ENCODE measurements at places on chromosomes 4 and X.

GRCh38 chr4:28211676-28212470 is 1351.2 kb downstream of the STIM2 start:
- no peak for DNase-seq

DNA sequence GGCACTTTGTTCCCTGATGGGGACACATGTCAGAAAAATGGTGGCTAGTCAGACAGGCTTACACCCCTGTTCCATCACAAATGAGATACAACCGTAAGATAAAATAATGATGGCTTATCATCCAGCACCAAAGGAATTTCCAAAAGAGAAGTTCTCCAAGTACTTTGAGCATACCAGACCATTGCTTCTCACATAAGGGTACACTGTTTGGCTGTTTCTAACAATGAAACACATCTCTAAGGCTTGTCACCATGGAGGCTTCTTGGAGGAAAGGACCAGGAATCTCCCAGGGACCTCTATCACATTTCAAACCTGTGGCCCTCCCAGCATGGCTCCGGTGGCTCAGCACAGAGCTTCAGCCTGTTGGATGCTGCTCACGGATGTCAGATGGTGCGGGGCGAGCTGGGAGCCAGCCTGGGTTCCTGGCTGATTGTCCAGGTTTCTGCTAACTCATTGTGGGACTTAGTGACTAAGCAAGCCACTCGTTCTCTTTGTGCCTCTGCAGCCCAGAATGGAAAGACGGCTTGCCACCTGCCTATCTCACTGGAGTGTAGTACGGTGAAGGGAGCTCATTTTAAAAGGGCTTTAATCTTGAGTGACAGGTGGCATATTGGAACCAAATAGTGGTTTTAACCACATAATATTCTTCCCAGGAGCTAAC is 54.5 kb downstream of the FHDC1 start:
- no peak for DNase-seq

GRCh38 chr4:152586668-152587067 is 50.8 kb upstream of the FBXW7 start:
- DNase-seq, result no peak

- no peak for DNase-seq
Measured at GRCh38 chr4:77201857-77202256, 44.9 kb downstream of the CCNG2 start.

DNA sequence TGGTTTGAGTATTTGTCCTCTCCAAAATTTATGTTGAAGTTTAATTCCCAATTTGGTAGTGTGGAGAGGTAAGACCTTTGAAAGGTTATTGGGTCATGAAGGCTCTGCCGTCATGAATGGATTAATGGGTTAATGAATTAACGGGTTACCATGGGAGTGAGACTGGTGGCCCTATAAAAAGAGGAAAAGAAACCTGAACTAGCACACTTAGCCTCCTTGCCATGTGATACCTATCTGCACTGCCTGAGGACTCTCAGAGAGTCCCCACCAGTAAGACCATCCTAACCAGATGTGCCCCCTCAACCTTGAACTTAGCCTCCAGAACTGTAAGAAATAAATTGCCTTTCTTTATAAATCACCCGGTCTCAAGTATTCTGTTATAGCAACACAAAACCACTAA is 39.3 kb downstream of the PAGE1 start:
- DNase-seq, result no peak

- no peak for DNase-seq
Measured at GRCh38 chr4:138728566-138728965, 287.0 kb upstream of the NOCT start.

DNA sequence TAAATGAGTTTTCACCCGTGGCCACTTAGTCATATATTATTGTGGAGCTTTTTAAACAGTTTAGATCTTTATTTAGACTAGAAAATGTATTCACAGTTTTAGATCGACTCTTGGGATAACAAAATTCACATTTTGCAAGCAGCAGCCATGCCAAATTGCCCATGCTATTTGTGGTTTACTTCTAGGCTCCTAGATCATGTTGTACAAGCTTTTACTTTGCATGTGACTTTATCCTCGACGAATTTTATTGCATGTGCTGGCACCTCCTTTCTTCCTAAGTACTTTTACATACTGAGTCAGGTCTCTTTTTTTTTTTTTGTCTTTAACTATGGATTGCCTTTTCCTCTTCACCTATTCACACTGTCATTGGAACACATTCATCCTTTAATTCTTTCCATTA is 23.2 kb downstream of the BBS12 start:
- no peak for DNase-seq

GRCh38 chrX:106177106-106177981 is 9.2 kb downstream of the PWWP3B start:
- peak; percentile 86 for DNase-seq

GRCh38 chrX:132118358-132118757 is 9.5 kb downstream of the FRMD7 start:
- peak; percentile 56 for DNase-seq

DNA sequence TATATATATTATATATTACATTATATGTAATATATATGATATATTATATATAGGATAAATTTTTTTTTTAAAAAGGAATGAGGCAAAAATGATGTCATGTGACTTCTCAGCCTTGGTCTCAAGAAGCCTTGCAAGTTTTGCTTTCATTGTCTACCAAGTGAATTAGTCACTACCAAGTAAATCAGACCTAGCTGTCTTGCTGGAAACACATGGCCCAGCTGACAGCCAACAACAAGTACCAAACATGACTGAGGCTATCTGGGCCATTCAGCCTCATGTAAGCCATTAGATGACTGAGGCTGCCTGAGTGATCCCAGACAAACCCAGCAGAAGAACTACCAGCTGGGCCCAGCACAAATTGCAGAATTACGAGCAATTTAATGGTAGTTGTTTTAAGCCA is 44.9 kb downstream of the HAND2 start:
- DNase-seq, result no peak

DNA sequence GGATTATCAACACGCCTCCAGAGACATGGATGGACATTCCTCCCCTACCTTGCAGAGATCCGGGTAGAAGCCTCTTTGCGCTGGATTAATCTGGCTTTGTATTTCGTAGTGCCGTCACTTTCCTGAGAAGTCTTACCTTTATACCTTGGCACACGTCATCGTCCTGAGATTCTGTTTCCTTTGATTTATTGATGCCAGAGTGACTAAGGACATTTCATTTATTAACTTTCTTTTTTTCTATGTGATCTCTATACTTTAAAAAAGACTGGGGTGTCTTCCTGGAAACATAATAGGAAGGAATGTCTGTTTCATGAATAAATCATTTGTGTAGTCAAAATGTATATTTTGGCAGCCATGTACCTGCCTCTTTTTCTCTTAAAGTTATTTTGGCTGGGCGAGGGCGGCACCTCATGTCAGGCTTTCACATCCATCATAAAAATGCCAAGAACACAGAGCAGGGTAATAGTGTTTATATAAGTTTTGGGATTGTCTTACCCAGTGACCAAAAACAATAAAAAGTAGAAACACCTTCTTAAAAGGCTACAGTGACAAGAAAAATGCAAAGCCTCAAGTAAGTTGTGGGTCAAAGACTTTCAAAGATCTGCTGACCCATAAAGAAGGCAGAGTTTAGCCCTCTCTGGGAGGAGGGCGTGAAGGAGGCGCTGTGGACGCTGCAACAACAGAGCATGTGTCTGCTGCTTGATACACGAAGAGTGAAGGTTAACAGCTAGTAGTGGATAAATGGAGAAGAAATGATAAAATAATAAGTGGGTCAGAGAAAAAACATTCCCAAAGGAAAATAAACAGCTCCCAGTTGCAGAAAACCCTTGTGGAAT is 124.4 kb downstream of the SHROOM3 start:
- DNase-seq, result no peak

- DNase-seq, result no peak
Measured at GRCh38 chrX:50712777-50713176, 101.2 kb downstream of the SHROOM4 start.

DNA sequence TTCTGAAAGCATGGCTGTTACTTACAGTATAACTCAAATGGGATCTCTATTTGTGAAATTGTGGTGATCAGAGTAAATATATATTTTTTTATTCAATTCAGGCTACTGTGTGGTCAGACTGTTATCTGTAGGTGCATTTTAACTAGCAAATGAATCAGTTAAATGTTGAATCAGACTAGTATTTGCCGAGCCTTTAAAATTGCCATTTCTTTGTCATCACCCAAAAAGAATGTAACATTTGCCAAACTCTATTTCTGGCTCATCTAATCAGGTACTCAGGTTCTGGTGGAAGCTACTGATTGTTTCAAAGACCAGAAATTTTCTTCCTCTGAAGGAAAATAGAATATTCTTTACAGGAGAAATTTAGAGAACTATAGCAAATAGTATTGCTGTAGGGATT is 1.8 kb upstream of the NAA15 start:
- no peak for DNase-seq

DNA sequence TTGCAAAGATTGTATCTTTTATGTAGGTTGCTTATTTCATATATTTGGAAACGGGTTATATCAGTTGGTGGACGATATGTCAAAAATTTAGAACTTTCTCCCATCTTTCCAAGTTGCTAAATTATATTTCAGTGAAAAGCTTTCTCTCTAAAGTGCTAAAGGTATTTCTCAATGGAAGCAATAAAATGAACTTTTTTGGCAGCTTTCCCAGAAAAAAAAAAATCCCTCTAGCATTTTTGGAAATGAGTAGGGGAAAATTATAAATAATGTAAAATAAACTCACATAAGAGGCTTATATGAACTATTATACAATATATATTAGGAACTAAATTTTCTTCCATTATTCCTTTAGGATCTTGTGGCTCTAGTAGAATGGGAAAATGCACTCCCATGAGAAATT is 152.2 kb downstream of the GRID2 start:
- no peak for DNase-seq

DNA sequence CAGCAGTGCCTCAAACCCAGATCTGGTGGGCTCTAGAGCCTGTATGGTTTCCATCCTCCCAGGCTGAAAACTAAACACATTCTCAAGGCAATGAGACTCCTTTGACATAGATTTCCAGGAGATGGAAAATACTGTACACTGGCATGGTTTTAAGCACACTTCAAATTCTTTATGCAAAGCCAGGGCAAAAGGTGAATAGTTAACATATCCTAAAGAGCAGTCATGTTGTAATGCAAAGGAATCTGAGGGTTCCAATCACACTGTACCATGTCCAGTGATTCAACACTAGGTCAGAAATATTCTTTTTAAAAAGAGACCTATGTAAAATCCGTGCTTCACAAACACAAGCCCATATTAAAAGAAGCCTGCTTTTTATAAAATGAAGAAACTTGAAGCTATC is 195.3 kb downstream of the QDPR start:
- DNase-seq, result no peak

- DNase-seq, result no peak
Measured at GRCh38 chr4:146548443-146548842, 26.7 kb upstream of the SLC10A7 start.

GRCh38 chrX:76957485-76957884 is 489.7 kb upstream of the FGF16 start:
- DNase-seq, result no peak

GRCh38 chrX:39922488-39922887 is 175.3 kb downstream of the BCOR start:
- no peak for DNase-seq

DNA sequence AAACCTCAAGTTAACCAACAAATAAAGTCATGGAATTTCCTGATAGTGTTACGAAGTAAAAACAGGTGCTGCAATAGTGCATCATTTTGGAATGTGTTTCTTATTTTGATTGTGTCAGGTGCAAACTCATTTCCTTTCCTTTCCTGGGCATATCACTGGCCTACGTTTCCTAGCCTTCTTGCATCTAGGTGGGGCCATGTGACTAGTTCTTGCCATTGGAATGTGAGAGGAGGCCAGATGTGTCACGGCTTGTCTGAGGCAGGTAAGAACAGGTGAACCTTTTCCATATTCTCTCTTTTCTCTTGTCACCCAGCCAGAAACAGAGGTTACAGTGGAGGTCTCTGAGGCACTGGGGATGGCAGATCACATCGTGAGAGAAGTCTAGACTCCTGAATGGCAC is 868.0 kb downstream of the RPA4 start:
- no peak for DNase-seq

DNA sequence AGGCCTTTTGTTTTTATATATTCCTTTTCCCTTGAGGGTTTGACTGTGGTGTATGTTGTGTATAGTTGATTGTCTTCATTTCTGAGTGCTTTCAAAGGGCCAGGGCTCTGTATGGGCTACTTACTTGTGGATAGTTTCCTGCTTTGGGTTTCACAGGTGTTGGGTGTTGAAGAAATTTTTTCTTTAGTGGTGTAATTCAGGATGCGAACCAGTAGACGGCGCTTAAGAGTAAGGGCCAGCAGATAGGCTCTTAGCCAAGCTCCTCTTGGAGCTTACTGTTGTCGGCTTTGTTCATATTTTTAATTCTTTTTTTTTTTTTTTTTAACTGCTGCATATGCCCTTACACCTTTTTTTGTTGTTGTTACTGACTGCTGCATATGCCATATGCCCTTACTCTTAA is 276.3 kb upstream of the GALNT7 start:
- DNase-seq, result peak; percentile 72

- no peak for DNase-seq
Measured at GRCh38 chr4:3226467-3226866, 22.5 kb upstream of the MSANTD1 start.

DNA sequence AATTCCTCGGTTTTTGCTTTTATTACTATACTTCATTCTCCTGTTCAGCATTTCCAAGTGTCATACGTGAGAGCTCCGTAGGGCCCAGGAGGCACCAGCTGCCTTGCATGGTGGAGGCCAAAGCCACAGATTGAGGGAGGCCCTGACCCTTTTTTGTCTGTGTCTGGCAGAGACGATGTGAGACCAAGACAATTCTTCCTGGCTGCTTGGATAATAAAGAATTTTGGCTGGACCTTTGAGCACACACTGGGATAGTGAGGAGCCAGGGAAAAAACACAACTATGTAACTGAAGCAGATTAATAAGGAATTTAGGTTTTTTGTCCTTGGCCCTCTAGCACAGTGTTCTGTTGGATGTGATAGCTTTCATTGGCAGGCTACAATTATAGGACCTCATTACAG is 161.0 kb downstream of the CPXCR1 start:
- DNase-seq, result no peak

Data from endodermal cell (in vitro differentiated cells).